Activated CD4-positive, alpha-beta memory T cell treated with anti-CD3 and anti-CD28 coated beads, Interleukin-2, amount 10 ng/mL, durations not matched to agents 7 days and 5 days (primary cell): ENCODE measurements at places on chromosomes 7 and 10. TPM values are rescaled to one million over a fixed set of nuclear protein-coding genes. Genes with fewer than 3 reads are reported as not detected.

GRCh38 chr10:12803776-12804175 lies 197.7 kb downstream of the CCDC3 start:
- H3K27me3 ChIP-seq, result no peaks in the 10 kb centered on the region
- no peak overlapping the region for H3K27ac ChIP-seq
- no peaks in the 10 kb centered on the region for H3K36me3 ChIP-seq

Gene GRID2IP
- total RNA-seq, result 0.28 TPM

Gene BUB3
- total RNA-seq, result 275 TPM

DNA sequence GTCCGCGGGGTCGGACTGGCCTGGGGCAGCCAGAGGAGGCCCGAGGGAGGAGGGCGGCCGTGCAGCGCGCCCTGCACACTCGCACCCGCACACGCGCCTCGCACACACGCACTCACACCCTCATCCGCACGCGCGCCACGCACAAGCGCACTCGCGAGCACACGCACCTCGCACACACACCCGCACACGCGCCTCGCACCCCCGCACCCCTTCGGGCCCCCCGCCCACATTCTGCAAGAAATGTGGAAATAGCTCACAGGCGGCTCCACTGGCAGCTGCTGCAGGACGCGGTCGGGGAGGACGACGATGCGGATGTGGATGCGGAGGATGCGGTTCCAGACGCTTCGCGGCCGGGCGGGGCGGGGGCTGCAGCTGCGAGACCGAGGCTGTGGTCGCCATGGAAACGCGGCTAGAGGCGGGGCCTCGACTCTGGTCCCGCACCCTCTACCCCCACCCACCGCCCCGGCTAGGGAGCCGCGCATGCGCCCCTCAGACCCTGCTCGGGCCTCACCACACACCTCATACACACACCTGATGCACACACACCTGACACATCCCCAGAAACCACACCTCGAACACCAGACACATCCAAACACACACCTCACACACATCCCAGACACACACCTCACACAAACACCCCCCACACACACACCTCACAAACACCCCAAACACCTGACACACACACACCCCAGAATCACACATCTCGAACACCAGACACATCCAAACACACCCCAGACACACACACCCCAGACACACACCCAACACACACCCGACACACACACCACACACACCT lies at the start of gene CALY:
TSS of gene CALY (minus strand) at position 320 of the 793 bp plus-strand sequence. CDS start 7,907 bp downstream, outside the sequence.
- no peak within 1 kb of the TSS for H3K27ac ChIP-seq
- H3K36me3 ChIP-seq, result no peaks in the 10 kb centered on the region
- peaks cover 3% of the 10 kb centered on the region for H3K4me1 ChIP-seq

DNA sequence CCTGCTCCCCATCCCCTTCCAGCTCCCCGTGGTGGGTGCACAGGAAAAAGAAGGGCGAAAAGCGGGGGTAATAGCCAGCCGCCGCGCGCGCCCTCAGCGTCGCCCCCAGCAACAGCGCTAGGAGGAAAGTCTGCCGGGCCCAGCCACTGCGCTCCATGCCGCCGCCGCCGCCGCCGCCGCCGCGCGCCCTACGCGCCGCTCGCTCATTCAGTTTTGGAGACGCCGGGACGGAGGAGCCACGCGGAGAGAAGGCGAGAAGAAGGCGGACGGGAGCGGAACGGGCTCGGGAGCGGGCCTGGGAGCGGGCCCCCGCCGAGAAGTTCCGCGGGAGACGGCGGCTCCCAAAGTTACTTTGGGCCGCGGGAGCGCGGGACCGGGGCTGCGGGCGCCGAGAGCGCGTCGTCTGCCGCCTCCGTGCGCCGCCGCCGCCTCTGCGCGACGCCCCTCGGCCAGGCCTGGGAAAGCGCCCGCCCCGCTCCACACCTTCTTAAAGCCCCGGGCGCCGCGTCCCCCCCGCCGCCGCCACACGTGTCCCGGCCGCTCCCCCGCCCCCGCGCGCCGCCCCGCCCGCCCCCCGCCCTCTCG lies at the start of gene RELN:
TSS of gene RELN (minus strand) at position 459 of the 585 bp plus-strand sequence. CDS start at position 157, 302 bp downstream.
- H3K4me1 ChIP-seq, result peaks cover 10% of the 10 kb centered on the region
- no peak within 1 kb of the TSS for H3K27ac ChIP-seq
- H3K36me3 ChIP-seq, result no peaks in the 10 kb centered on the region
- no peak for DNase-seq
- peaks cover 55% of the 10 kb centered on the region for H3K27me3 ChIP-seq

- H3K27ac ChIP-seq, result no peak overlapping the region
- H3K4me3 ChIP-seq, result no peak overlapping the region
- H3K4me1 ChIP-seq, result no peaks in the 10 kb centered on the region
- no peak for DNase-seq
- no peaks in the 10 kb centered on the region for H3K36me3 ChIP-seq
Measured at GRCh38 chr7:115319541-115319940, 397.6 kb downstream of the MDFIC start.

GRCh38 chr7:91314591-91315323 lies 50.5 kb downstream of the FZD1 start:
- no peaks in the 10 kb centered on the region for H3K4me1 ChIP-seq
- H3K27ac ChIP-seq, result no peak overlapping the region
- no peak overlapping the region for H3K4me3 ChIP-seq
- DNase-seq, result no peak

Gene SLC18A2
- not detected for total RNA-seq

Gene OPN1SW
- total RNA-seq, result not detected

Gene DKK1
- not detected for total RNA-seq

GRCh38 chr7:22771194-22771871 lies 44.3 kb downstream of the IL6 start:
- H3K36me3 ChIP-seq, result no peaks in the 10 kb centered on the region
- H3K27me3 ChIP-seq, result peaks cover 50% of the 10 kb centered on the region
- H3K4me3 ChIP-seq, result no peak overlapping the region
- no peak overlapping the region for H3K27ac ChIP-seq
- no peaks in the 10 kb centered on the region for H3K4me1 ChIP-seq

Gene IDI2
- total RNA-seq, result not detected

GRCh38 chr7:10082896-10083295 lies 890.8 kb upstream of the PHF14 start:
- H3K4me1 ChIP-seq, result no peaks in the 10 kb centered on the region
- H3K27ac ChIP-seq, result no peak overlapping the region
- no peak overlapping the region for H3K4me3 ChIP-seq
- H3K36me3 ChIP-seq, result no peaks in the 10 kb centered on the region
- DNase-seq, result no peak

Gene SPOCK2
- total RNA-seq, result 420 TPM

- DNase-seq, result no peak
- H3K4me3 ChIP-seq, result no peak overlapping the region
- no peak overlapping the region for H3K27ac ChIP-seq
- H3K27me3 ChIP-seq, result no peaks in the 10 kb centered on the region
- no peaks in the 10 kb centered on the region for H3K4me1 ChIP-seq
Measured at GRCh38 chr7:115106316-115106715, 184.4 kb downstream of the MDFIC start.

GRCh38 chr10:103917302-103918052 lies 507 bp downstream of the STN1 start:
- peak overlapping the region; percentile 91 for H3K4me3 ChIP-seq
- DNase-seq, result peak; percentile 48
- no peaks in the 10 kb centered on the region for H3K27me3 ChIP-seq
- H3K36me3 ChIP-seq, result peaks cover 37% of the 10 kb centered on the region
- H3K4me1 ChIP-seq, result peaks cover 45% of the 10 kb centered on the region
- peak overlapping the region; percentile 93 for H3K27ac ChIP-seq
